ENCODE measurements at places on chromosomes 2 and 18.
A peak's percentile ranks its signal among the peaks of the same experiment; 100 is the strongest.

DNA sequence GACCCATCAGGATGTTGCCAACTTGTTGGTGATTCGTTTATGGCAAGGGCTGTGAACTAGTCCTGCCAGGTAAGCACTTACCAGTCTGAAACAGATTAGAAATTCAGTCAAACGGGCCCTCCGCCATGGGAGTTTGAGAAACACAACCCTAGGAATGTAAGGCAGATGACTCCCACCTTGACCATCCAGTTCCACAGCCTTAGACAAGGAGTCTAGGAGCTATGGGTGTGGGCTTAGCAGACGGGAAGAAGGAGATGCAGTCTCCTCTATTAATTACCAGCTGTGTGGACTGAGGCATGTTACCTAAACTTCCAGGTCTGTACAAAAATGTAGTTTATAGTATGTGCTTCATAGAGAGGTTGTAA, 319.4 kb upstream of the NCKAP5 start:
- DNase-seq: no peak

DNA sequence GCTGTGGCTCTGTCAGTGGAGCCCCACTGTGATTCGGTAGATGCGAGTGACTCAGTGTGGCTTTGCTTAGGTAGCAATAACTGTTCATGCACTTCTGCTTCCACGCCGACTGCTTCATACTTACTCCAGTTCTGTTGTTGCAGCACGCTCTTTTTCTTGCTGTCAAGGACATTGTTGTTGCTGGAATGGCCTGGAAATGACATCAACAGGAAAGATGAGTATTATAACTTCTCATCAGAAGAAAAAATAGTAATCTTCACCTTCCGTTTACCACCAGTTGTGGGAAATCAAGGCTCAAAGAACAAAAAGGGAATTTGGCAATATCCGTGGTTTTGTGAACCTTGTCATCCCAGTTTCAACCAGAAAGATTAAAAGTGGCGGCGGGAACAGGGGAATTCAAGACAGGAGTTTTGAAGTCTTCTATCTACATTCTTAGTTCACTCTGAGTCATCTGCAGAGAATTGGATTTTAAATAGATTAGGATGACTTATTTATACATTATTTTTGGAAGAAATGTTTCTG, 8.3 kb downstream of the TM4SF20 start:
- peak; percentile 13 for DNase-seq

GRCh38 chr2:191345788-191346187, 100.6 kb downstream of the MYO1B start:
- DNase-seq: no peak

GRCh38 chr2:34003795-34004194, 404.7 kb upstream of the FAM98A start:
- no peak for DNase-seq

DNA sequence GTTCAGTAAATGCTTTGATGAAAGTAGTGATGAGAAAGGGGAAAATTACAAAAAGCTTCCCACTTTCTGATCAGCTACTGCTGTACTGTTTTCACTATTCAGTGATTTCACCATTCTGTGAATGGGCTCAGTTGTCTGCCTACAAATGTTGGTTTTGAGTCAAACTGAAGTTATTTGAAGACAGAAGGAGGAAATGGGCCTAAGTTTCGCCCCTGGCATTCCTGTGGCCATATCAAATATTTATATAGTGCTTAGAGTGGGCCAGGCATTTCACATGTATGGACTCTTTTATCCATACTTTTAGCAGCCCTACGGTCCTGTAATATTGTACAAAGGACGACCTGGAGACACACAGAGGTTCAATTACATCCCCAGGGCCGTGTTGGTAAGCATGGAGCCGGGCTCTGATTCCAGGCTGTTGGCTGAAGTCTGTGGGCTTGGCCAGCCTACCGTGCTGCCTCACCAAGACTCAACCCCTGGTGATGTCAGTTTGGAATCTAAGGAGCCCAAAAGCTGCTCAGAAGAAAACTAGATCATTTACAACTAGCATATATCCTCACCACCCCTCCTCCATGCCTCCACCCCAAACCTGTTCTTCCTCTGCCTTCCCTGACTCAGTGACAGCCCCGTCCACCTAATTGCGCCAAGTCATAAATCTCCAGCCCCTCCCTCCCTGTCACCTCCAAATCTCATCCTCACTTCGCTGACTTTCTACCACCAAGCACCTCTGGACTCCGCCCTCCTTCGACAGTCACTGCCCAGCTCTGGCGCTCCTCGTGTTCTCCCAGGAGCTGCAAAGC, 10.1 kb upstream of the GRHL1 start:
- DNase-seq: no peak

DNA sequence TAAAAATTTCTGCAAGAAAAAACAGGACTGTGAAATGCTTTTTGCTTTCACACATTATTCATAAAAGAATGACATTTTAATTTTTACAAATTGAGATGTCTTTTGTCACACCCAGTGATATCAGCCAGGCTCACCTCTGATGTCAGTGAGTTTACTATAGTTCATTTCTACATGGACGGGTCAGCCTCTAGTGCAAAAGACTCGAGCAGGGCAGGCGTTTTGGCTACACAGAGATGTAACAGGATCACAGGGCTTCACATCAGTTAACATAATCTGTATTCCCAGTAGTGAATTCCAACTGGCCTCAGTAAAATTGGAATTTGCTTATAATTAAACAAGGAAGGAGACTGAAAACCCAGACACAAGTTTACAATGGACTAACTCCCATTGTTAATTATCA, 275.6 kb upstream of the ZSWIM2 start:
- no peak for DNase-seq

DNA sequence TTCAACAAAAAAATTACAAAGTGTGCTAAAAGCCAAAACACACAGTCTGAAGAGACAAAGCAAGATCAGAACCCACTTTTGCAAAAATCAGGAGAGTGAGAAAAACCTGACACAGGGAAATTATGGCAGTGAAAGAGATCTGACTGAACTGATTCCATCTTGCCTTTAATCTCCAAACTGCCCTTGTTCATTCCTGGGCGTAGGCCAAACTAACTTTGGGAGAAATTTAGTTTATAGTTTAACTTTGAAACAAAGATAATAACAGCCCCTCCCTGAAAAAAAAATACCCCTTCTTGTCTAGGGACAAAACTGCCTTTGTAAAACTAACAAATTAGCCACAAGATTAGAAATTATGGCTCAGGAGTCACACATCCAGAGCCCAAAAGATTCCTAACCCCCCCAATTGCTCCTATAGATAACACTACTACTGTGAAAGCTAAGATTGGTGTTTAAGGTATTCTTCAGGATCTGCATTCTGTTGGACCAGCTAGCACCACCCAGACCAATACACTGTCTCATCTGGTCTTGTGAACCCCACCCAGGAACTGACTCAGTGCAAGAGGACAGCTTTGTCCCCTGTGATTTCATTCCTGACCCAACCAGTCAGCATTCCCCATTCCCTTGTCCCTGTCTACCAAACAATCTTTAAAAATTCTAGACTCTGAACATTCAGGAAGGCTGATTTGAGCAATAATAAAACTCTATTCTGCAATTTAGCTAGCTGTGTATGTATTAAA, 226.1 kb upstream of the SH3BP4 start:
- DNase-seq: no peak

DNA sequence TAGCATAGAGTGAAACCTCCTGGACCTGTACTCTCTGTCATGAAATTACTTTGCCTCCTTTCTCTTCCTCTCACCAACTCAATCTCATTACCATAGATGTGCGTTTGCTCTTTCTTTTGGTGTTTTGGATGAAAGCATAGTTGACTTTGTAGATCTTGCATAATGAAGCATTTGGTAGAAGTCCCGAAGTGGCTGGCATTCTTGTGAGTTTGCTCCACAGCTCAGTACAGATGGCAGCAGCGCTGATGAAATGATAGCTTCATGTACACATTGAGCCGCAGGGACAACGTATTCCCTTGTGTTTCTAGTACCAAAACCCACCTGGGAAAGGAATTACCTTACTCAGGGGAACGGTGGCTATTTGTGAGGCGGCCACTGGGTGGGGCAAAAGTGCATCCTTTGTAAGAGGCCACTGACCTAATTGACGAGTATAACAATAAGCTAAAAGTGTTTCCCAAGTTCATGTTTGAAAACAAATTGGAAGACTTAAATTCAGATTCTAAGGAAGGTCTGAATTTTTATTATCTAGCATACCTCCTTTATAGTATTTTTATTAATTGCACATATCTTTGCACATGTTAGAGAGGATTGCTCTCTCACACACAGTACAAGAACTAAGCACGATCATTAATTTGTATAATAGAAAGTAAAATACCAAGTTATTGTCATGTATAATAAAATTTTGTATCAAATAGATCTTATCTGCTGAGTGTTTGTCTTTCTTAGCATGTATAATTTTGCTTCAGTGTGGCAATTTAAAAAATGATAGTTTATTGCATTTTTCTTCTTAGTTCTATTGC, 25.4 kb upstream of the CDH7 start:
- DNase-seq: no peak

- DNase-seq: no peak
Measured at GRCh38 chr2:102129951-102130646, 12.4 kb upstream of the IL1R1 start.

GRCh38 chr2:239322416-239323086, 78.3 kb downstream of the HDAC4 start:
- peak; percentile 51 for DNase-seq

DNA sequence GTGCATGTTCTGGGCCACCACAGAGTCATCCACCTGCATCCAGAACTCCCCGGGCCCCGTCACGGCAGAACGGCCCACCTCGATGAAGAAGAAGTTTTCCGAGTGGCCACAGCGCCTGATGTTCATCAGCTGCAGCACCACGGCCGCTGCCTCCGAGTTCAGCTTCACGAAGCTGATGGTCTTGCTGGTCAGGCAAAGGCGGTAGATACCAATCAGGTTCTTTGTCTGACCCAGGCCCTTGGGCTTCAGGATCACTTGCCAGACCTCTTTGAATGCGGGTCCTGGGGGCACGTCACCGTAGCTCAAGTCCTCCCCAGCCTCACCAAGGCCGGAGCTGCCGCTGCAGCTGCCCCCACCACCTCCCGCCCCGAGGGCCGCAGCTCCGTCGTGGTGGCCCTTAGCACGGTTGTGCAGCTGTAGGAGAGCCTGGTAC, 1.6 kb downstream of the IRS1 start:
- DNase-seq: no peak

- DNase-seq: no peak
Measured at GRCh38 chr2:37581433-37581832, 90.0 kb downstream of the CDC42EP3 start.

GRCh38 chr2:152263911-152264310, 71.1 kb upstream of the FMNL2 start:
- DNase-seq: no peak

- no peak for DNase-seq
Measured at GRCh38 chr2:240322231-240322955, 113.1 kb upstream of the GPC1 start.

DNA sequence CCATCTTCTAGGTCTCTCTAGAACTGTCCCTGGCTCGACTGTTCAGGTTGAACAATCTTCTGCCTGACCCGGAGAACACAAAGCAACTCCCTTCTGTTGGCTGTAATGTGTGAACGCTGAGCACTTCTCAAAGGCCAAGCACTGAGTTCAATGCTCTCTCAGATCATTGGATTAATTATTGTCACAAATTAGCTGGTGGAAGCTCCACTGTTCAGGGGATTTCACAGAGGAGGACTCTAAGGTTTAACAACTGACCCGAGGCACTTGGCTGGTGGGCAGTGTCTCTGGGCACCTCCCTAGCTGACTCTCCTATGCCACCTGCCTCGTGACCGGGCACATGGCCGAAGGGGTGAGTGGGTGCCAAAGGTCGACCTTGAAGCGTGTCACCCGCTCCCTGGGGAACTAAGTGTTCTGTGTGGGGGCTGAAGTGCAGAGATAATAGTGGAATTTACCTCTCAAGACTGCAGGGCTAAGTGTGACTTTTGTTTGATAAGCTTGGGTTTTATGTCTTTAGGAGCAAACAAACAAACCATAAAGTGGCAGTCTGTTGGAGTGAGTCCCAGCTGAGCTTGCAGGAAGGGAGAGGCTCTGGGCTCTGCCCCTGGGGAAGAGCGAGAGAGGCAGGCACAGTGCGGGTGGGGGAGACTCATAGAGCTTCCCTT, 64.8 kb downstream of the BCL2L11 start:
- DNase-seq: no peak

- no peak for DNase-seq
Measured at GRCh38 chr2:141399270-141399669, 731.5 kb downstream of the LRP1B start.

GRCh38 chr2:185567940-185568339, 170.7 kb upstream of the FSIP2 start:
- DNase-seq: no peak

- DNase-seq: no peak
Measured at GRCh38 chr2:56918790-56919189, 735.0 kb downstream of the CCDC85A start.

GRCh38 chr2:143431316-143431715, 302.1 kb downstream of the ARHGAP15 start:
- no peak for DNase-seq

DNA sequence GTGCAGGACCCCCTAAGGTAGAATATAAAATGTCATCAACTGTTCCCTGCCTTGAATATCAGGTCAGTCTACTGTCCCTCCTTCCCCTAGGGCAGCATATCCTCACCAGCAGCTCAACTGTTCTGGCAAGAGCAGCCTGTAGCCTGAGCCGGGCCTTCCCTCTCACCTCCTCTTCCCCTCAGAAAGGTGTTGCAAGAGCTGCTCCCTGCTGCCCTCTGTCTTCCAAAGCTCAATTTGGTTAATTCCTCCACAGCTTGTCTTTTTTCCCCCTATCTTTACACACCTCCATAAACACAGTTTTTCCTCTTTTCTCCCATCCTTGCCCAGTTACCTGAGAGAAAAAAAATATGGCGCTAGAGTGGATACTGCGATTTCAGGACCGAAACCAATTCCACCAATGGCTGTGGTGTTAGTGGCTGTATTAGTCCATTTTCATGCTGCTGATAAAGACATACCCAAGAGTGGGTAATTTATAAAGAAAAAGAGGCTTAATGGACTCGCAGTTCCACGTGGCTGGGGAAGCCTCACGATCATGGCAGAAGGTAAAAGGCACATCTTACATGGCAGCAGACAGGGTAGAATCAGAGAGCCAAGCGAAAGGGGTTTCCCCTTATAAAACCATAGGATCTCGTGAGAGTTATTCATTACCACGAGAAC, 184.7 kb downstream of the MREG start:
- peak; percentile 42 for DNase-seq

DNA sequence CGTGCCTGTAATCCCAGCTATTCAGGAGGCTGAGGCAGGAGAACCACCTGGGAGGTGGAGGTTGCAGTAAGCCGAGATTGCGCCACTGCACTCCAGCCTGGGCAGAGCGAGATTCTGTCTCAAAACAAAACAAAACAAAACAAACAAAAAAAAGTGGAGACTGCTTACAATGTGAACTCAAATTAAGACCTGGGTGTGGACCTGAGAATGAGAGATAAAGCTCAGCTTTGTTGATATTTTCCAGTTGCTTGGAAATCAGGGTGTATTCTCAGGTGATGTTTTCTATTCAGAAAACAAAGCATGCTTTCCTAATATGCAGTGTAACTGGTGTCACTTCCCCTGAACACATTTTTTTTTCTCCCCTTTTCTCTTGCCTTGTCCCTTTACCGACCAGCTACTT, 5.3 kb upstream of the CERS6 start:
- no peak for DNase-seq

All from CD4-positive, alpha-beta T cell treated with Interleukin-17A for 1 hour (primary cell).